ENCODE measurements at places on chromosomes 2 and 18. TPM values are rescaled to one million over a fixed set of nuclear protein-coding genes. Genes with fewer than 3 reads are reported as not detected.

DNA sequence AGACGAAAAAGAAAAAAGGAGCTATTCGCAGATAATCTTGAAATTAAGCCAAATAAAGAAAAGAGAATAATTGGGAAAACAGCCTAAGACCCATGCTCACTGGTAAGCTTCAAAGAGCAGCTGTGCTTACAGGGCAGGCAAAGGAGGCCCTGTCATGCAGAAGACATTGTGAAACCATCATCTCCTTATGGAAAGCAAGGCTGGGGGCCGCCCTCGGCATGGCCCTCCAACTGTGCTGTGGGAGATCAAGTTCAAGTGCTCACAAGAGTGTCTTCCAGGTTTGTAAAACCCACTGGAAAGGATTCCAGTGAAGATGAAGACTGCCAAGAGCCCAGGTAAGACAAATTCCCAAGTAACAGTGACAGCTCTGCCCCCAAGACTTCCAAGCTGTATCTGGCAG, 32.2 kb downstream of the ACVR1 start:
- no peak for DNase-seq
- no peak overlapping the region for H3K27ac ChIP-seq
- H3K4me3 ChIP-seq, result no peak overlapping the region
- no peaks in the 10 kb centered on the region for H3K27me3 ChIP-seq
- peaks cover 20% of the 10 kb centered on the region for H3K4me1 ChIP-seq

The SLC5A7 gene
- total RNA-seq, result not detected

DNA sequence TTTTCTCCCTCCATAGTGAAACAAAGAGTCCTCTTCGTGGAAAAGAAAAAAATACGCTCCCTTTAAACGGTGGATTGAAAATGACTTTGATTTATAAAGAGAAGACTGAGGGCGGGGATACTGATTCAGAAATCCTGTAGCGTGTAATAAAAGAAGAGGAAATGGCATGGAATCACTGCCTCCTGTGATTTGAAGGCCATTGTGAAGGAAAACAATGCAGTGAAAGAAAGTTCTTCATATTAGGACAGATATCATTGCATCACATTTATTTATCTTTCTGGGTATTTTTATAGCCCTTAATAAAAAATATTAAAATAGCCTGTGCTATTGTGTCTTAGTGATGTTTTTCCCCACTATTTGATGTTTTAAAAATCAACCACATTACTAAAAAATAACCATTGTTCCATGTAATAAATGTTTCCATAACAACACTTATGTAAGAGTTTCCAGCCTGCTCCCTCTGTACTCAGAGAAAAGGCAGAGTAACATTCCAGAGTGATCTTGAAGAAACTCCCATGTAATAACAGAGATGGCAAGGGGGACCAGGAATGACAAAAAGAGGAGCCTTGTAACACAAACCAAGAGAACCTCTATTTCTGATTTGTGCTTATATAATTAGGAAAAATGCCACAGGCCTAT, 8.0 kb downstream of the MRPL33 start:
- no peak overlapping the region for H3K4me3 ChIP-seq
- peaks cover 20% of the 10 kb centered on the region for H3K4me1 ChIP-seq
- no peak for DNase-seq
- H3K27me3 ChIP-seq, result no peaks in the 10 kb centered on the region
- H3K27ac ChIP-seq, result peak overlapping the region; percentile 77
- peaks cover 9% of the 10 kb centered on the region for H3K36me3 ChIP-seq

The TLX2 gene
- not detected for total RNA-seq

DNA sequence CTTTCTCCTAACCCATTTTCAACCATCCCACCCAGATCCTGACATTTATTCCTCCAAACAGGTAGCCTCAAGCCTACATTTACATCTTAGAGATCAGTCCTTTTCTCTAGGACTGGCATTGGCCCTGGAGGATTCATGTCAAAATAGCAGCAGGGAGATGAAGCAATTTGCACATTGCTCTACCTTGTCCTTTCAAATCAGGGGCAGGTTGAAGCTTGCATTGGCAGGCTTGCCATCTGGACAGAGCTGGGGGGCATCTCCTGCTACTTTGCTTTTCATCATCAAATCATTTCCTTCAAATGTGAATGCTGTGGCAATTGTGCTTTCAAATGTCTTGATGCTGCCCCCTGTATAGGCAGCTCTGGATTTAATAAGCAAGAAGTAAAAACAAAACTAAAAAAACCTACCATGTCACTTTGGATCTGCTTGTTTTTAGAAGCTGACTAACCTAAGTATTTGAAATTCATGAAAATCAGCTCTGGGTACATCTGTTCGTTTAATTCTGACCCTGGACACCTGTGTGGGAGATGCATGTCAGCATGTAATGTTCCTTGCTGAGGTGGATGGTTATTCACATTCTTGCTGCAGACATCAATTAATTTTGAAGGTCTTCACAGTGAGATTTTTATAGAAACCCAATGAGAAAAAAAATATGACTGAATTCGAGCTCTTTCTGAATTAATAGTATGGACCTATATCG, 47.9 kb downstream of the KIF5C start:
- no peaks in the 10 kb centered on the region for H3K4me1 ChIP-seq
- H3K27ac ChIP-seq, result no peak overlapping the region
- no peaks in the 10 kb centered on the region for H3K27me3 ChIP-seq
- no peak overlapping the region for H3K4me3 ChIP-seq
- no peak for DNase-seq

The ASAP2 gene
- 22.0 TPM for total RNA-seq

GRCh38 chr18:45303026-45303425, 312.2 kb upstream of the SLC14A2 start:
- H3K27me3 ChIP-seq, result no peaks in the 10 kb centered on the region
- no peak overlapping the region for H3K4me3 ChIP-seq
- no peaks in the 10 kb centered on the region for H3K36me3 ChIP-seq

GRCh38 chr2:117875786-117876185, 61.3 kb downstream of the DDX18 start:
- no peak overlapping the region for H3K4me3 ChIP-seq
- H3K36me3 ChIP-seq, result no peaks in the 10 kb centered on the region
- no peaks in the 10 kb centered on the region for H3K4me1 ChIP-seq

DNA sequence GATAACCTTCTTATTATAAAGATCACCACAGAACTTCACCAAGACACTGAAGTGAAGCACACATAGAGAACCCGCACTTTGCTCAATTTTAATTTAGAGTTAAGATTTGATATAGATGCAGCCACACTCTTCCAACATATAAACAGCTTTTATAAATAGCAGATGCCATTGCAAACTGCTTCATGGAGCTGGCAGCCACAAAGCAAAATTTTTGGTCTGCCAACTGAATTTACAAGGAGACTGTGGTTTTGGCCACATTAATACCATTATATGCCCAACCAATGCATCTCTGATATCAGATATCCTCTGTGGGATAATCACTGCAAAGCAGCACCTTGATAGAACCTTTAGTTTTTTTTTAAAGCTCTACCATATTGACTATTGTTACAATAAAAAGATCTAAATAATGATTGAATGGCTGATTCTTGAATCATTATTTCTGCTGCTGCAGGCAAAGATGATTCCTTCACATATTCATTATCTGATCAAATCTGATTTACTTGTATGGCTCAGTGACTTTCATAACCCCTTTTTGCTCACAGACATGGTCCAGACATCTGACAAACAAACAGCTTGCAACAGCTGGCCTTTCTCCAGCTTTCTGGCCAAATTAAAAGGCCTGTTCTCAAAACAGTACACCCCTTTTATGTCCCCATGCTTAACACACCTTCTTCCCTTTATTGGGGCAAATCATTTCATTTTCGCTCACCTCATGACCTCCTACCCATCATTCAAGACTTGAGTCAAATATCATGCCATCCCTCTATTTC, 88.4 kb downstream of the METTL4 start:
- H3K36me3 ChIP-seq, result no peaks in the 10 kb centered on the region
- H3K27me3 ChIP-seq, result no peaks in the 10 kb centered on the region
- DNase-seq, result no peak
- no peak overlapping the region for H3K4me3 ChIP-seq
- no peaks in the 10 kb centered on the region for H3K4me1 ChIP-seq
- H3K27ac ChIP-seq, result no peak overlapping the region

The NYAP2 gene
- not detected for total RNA-seq

The CDC42EP3 gene
- total RNA-seq, result 24.9 TPM

Data from suprapubic skin (tissue), 4 donors.